ENCODE measurements at places on chromosomes 3 and 15.

DNA sequence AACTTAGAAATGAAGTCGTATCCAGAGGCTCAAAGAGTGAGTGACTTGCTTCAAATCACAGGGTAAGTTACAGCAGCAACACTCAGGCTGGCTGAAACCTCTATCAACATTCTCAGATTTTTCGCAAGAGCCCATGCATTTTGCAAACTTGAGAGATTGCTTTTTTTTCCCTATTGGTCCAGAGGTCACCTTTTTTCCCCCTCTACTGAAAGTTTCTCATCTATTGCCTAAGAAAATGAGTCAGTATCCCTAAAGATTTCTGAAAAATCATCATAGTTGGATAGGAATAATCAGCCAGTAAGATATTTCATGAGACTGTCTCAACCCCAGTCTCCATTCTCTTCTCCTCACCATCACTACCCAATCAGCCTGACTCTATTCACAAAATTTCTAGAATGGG is 410.6 kb downstream of the FOXP1 start:
- H3K4me1 ChIP-seq = peaks cover 5% of the 10 kb centered on the region
- H3K36me3 ChIP-seq = peaks cover 9% of the 10 kb centered on the region
- H3K27me3 ChIP-seq = no peaks in the 10 kb centered on the region
- H3K27ac ChIP-seq = no peak overlapping the region
- peak; percentile 75 for DNase-seq

- no peaks in the 10 kb centered on the region for H3K27me3 ChIP-seq
- H3K27ac ChIP-seq = no peak overlapping the region
- peak; percentile 81 for DNase-seq
- H3K4me1 ChIP-seq = no peaks in the 10 kb centered on the region
Measured at GRCh38 chr3:52171514-52172261, 17.5 kb upstream of the POC1A start.

GRCh38 chr3:99702953-99703943 is 64.9 kb downstream of the COL8A1 start:
- H3K27ac ChIP-seq = peak overlapping the region; percentile 71
- peaks cover 9% of the 10 kb centered on the region for H3K4me1 ChIP-seq
- no peak overlapping the region for H3K4me3 ChIP-seq
- no peak for DNase-seq
- H3K27me3 ChIP-seq = no peaks in the 10 kb centered on the region

DNA sequence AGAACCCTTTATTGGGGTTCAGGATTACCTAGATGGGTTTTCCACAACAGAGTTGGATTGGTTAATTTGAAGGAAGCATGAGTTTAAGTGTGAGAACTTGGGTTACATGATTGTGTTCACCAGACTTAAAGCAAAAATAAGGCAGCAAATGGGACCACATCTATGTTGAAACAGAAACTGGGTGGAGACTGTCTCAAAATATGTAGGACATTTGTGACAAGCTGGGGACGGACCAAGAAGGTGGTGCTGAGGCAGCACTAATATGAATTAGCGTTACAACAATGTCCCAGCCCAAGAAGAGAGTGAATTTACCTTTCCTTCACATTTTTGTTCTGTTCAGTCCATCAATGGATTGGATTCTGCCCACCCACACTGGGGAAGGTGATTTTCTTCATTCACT is 866 bp upstream of the AADACL2 start:
- no peak for DNase-seq
- no peaks in the 10 kb centered on the region for H3K4me1 ChIP-seq
- H3K27me3 ChIP-seq = no peaks in the 10 kb centered on the region
- H3K27ac ChIP-seq = no peak overlapping the region
- H3K4me3 ChIP-seq = no peak overlapping the region
- no peaks in the 10 kb centered on the region for H3K36me3 ChIP-seq

- no peaks in the 10 kb centered on the region for H3K36me3 ChIP-seq
- H3K27me3 ChIP-seq = no peaks in the 10 kb centered on the region
- H3K4me3 ChIP-seq = no peak overlapping the region
Measured at GRCh38 chr3:190645932-190646460, 132.1 kb downstream of the IL1RAP start.

GRCh38 chr15:81893182-81893835 is 152.5 kb downstream of the MEX3B start:
- DNase-seq = peak; percentile 13
- H3K4me1 ChIP-seq = no peaks in the 10 kb centered on the region
- H3K27me3 ChIP-seq = no peaks in the 10 kb centered on the region

DNA sequence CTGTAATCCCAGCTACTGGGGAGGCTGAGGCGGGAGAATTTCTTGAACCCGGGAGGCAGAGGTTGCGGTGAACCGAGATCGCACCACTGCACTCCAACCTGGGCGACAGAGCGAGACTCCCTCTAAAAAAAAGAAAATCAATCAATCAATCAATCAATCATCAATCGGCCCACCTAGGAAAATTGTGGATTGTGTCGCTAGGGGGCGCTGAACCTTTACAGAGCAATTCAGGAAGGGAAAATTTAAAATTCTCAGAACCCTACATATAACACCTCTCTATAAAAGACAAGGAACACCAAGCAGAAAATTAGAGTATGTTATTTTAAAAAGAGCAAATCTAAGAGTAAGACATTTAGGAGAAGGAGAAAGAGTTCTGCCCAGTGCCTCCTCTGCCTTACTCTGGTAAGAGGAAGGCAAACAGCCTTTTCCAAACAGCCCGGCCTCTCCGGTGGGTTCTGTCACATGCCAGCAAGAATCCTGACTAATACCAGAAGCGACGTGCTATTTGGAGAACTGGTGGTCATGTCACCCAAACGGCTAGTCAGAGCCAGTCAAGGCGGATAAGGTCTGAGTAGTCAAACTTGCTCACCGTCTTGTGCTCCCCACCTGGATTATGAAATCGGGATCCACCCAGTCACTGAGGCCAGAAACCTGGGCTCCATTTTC is 22.3 kb upstream of the SMCO1 start:
- no peak overlapping the region for H3K27ac ChIP-seq
- H3K27me3 ChIP-seq = peaks cover 3% of the 10 kb centered on the region
- no peaks in the 10 kb centered on the region for H3K4me1 ChIP-seq
- no peak for DNase-seq
- no peak overlapping the region for H3K4me3 ChIP-seq

DNA sequence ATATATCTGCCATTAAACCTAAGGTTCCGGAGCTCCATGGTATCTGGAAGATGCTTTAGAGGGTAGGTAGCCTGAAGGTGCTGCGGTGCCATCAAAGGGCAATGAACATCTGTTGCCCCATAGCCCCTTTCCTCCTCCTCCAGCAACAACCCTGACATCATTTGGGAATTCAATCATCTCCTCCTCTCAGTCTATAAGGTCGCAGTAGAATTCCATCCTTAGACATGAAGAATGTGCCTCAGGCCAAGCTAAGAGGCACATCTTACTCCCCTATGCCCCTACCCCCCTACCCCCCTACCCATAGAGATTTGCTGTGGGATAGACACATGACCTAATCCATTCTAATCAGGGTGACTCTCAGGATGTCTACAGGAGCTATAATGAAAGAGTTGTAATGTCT is 1099.7 kb upstream of the CFAP20DC start:
- no peaks in the 10 kb centered on the region for H3K4me1 ChIP-seq
- H3K4me3 ChIP-seq = no peak overlapping the region
- no peak overlapping the region for H3K27ac ChIP-seq
- DNase-seq = no peak

DNA sequence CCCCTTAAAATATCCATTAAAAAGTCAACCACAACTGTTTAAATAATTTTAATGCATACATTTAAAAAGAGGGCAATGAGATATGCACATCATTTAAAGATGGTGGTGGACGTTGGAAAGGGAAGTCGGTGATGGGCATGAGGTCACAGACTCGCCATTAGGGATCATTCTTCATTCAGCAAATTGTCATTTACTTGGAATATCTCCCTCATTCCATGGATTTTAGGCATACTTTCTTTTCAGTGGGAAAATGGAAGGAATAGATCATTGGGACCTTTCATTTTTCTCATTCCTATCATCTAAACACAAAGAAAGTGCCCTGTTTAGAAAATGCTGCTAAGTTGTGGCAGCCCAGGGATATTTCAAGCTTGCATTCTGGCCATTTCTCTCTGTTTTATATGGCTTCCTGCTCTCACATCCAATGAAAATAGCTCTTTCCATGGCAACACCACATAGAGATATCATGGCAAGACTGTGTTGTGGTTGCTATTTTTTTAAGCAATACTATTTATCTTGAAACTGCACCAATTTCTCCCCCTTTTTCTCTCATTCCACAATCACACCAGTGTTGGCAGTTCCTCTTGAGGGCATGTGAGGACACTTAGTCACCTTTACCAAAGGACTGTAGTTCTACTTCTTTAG is 40.7 kb upstream of the LMCD1 start:
- H3K27ac ChIP-seq = peak overlapping the region; percentile 19
- H3K27me3 ChIP-seq = no peaks in the 10 kb centered on the region
- peaks cover 13% of the 10 kb centered on the region for H3K4me1 ChIP-seq
- no peaks in the 10 kb centered on the region for H3K36me3 ChIP-seq
- DNase-seq = peak; percentile 51
- H3K4me3 ChIP-seq = no peak overlapping the region

DNA sequence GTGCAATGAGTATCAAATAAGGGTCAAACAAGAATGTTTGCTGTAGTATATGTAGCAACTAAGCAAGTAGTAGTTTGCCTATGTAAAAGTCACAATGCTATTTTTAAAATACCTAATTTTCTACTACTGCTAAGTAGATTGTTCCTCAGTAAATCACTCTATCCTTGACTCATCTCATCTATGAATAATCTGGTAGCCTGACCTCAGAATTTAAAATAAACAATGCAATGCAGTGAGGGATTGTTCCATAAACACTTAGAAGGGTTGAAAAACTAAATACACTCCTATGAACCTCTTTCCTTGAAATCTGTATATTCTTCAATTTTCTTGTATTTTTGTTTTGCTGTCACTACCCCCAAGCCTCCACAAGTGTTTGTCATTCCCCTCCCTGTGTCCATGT is 253.3 kb downstream of the TBC1D5 start:
- no peak overlapping the region for H3K4me3 ChIP-seq
- H3K4me1 ChIP-seq = no peaks in the 10 kb centered on the region
- peaks cover under 1% of the 10 kb centered on the region for H3K36me3 ChIP-seq
- DNase-seq = peak; percentile 59

DNA sequence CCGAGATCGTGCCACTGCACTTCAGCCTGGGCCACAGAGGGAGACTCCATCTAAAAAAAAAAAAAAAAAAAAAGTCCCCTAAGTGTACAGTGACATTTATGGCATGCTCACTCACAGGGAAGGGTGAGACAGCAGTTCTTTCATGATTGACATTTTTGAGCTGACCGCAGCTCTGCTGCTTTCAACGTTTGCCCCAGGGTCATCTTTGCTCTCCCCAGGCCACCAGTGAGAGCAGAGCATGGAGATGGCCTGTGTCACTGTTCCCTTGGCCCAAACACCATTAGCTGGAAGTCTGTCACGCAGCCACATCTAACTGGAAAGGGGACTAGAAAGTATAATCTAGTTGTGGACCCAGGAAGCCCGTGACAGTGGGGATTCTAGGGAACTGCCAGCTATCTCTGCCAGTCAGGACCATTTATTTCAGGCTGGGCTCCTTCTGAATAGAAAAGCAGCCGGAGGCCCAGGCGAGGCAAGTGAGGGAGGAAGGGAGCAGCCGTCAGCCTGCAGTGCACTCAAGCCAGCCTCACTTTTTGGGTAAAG is 193.4 kb upstream of the HES1 start:
- no peaks in the 10 kb centered on the region for H3K36me3 ChIP-seq
- no peak for DNase-seq
- peaks cover 82% of the 10 kb centered on the region for H3K27me3 ChIP-seq
- H3K4me1 ChIP-seq = no peaks in the 10 kb centered on the region
- H3K4me3 ChIP-seq = no peak overlapping the region
- no peak overlapping the region for H3K27ac ChIP-seq

DNA sequence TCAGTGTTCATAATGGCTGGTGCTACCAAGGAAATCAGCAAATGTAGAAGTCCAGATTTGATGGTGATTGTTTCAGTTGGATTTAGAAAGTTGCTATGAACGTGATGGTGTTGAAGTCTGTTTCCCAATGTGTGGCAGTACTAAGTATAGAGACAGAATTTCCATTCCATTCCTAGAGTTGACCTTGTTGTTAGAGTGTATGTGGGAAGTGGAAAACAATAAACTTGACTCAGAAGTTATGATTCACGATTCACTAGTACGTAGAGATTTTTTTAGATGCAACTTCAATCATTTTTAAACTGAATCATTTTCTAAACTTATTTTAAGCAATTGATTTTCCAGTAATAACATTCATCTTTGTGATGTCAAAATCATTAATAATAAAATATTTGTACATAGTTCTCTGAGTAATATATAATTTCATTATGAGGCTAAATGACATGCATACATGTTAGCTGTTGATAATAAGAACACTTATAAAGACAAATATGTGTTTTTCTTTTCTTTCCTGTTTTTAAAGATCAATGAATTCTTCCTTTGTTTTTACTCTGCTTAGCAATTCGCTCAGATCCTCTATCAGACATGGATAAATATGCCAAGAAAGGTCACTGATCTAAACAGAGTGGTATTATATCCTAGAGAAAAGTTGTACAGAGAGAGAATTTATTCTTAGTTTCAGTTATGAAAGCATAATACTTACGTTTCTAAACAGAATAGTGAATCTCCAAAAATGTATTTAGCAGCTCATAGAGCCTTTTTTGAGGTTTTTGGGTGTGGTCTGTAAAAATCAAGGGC is 108.8 kb upstream of the GPR149 start:
- no peak overlapping the region for H3K4me3 ChIP-seq
- H3K27me3 ChIP-seq = no peaks in the 10 kb centered on the region
- no peak overlapping the region for H3K27ac ChIP-seq
- no peaks in the 10 kb centered on the region for H3K4me1 ChIP-seq
- no peaks in the 10 kb centered on the region for H3K36me3 ChIP-seq

DNA sequence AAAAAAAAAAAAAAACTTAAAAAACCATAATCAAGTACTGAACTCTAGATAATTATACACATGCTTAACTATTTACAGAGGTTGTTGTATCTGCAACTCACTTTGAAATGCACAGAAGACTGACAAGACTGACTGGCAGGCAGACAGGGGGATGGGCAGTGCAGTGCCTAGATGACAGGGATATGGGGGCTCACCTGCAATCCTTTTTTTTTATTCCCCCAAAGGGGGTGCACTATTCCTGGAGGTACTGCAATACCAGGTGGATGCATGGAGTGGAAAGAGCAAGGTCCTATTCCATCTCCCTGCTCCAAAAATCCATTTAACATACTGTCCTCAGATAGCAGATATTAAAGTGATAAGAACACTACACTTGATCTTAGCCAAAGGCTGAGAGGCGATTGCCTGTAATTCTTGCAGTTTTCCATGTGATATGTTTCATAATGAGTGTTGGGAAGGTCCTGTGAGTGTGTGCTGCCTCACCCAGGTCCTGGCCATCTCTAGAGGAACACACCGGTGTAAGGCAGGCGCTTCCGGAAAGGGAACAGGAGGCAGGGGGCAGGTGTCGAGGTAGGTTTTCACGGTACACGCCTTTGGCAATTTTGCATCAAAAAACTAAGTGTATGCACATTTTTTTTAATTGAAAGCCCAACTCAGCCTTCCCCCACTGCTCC is 22.7 kb downstream of the SEC61A1 start:
- peak; percentile 42 for DNase-seq
- peaks cover 45% of the 10 kb centered on the region for H3K4me1 ChIP-seq
- H3K36me3 ChIP-seq = peaks cover 31% of the 10 kb centered on the region
- no peak overlapping the region for H3K4me3 ChIP-seq
- no peak overlapping the region for H3K27ac ChIP-seq

GRCh38 chr3:69240651-69241568 is 118.5 kb upstream of the LMOD3 start:
- DNase-seq = peak; percentile 39
- H3K36me3 ChIP-seq = no peaks in the 10 kb centered on the region
- peak overlapping the region; percentile 41 for H3K27ac ChIP-seq
- no peaks in the 10 kb centered on the region for H3K27me3 ChIP-seq
- H3K4me3 ChIP-seq = no peak overlapping the region

Measured in mesenchymal stem cell (in vitro differentiated cells and primary cell).